Amygdala (tissue), 56 donors: ENCODE measurements at places on chromosomes 7 and 10.
A peak's percentile ranks its signal among the peaks of the same experiment; 100 is the strongest.

DNA sequence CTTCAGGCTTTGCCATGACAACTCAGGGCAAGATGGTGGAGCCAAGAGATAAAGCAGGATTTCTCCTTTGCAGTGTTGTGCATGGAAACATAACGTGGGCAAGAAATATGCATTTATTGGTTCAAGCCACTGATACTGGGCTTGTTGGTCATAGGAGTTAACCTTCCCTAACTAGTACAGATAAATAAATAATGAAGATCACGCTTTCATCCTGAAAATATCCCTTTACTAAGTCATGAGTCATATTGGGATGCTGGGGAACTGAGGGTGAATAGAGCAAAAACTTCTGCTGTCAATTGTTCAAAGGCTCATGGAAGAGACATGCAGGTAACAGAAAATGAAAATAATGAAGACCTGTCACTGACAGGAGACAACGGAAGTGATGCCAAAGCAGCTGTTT is 55.5 kb downstream of the TES start:
- DNase-seq, result no peak

- DNase-seq, result no peak
These were observed 117.2 kb upstream of the GLCCI1 start for GRCh38 chr7:7851381-7851780.

DNA sequence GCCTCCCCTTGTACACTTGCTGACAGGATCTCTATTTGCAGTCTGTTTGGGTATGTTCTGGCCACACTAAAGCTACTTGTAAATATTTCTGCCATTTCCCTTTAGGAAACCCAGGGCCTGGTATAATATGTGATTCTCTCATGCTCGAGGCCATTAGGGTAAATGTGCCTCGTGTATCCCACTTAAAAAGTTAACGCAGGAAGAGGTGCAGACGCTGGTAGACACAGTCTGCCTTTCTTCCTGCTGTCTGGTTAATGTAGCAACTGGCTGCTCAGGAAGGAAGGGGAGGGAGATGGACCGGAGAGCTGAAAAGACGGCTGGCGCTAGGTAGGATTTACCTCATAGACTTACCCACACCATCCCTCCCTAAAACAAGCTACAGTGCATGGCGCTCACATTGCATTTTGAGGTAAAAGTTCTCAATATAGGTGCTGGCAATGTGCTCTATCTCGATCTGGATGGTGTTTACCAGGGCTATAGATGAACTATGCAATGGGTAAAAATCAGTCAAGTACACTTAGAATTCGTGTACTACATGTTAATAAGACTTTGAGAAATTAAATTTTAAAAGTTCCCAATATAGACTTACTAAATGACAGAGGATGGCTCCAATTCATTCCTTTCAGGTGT is 125.9 kb downstream of the JAZF1 start:
- no peak for DNase-seq

- DNase-seq, result no peak
These were observed 26.1 kb downstream of the NOM1 start for GRCh38 chr7:156975620-156976019.

- no peak for DNase-seq
These were observed 130.4 kb upstream of the GHITM start for GRCh38 chr10:84008878-84009277.

DNA sequence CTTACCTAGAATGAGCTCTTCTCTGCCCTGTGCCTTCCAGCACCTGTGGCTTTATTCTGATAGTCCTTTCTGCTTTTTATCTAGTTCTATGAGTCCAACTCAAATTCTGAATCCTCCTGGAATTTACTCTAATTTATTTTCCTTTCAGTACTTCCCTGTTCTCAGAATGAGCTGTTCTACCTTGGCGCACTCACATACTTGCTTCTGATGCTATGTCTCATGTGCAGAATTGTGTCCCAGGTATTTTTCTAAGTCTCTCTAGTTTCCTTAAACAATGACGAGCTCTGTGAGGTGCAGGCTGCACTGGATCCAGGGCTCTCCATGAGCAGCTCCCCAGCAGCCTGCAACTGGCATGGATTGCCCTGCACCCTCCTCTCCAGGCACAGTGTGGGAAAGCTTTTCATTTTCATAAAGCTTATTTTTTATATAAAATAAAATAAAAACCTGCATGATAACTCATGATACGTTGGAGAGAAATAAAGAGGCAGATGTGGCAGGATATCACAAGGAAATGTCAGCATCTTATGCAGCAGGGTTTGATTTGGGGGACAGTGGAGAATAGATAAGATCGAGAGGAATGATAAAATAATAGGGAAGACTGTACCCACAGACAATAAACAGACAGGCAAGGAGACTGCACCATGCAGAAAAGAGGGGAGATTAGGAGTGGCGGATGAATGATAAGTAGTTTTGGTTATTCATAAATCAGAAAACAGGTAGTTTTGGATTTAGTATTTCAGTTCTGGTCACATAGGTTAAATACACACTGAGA is 258.2 kb upstream of the POM121L12 start:
- DNase-seq, result no peak

DNA sequence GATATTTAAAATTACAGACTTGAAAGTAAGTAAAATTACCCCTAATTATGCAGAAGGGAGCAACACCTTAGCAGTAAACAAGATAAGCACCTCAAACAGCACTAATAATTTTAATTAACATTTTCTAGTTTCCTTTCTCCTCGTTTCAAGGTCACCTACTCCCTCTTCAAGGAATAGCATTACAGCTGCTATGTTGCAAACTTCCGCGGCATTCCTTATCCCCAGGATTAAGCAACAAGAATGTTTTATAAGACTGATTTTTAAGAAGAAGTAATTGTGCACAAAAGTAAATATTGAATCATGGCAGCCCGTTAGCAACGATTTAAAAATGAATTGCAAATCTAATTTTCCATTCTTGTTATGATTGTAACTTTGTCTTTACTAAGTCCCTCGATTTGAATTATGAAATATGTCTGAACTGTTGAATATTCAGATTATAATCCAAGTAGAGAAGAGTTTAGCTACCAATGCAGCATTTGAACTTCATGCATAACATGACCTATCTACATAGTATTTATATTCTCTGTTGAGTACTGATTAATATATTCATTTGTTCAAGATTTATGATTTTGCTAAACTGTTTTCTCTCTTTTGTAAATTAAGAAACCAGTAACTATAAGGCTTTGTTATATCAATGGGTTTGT is 593.5 kb upstream of the MGMT start:
- no peak for DNase-seq

GRCh38 chr10:73054286-73054685 is 42.4 kb downstream of the P4HA1 start:
- DNase-seq, result no peak

DNA sequence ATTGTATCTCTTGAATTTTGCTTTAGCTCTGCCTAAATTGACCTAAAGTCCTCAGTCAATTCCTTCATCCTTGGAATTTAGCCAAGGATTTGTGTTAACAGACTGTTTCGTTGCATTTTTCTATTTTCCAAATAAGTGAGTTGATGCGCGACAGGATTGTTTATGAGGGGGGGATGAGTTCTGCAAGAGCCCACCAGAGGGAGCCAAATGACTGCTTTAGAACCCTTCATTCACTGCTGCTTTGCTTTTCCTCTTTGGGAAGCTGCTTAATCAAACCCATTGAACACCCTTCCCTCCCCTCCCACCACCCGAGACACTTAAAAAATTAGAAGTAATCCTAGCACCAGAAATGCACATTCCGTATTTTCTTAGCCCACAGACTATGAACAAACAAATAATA is 33.7 kb upstream of the PTF1A start:
- no peak for DNase-seq

DNA sequence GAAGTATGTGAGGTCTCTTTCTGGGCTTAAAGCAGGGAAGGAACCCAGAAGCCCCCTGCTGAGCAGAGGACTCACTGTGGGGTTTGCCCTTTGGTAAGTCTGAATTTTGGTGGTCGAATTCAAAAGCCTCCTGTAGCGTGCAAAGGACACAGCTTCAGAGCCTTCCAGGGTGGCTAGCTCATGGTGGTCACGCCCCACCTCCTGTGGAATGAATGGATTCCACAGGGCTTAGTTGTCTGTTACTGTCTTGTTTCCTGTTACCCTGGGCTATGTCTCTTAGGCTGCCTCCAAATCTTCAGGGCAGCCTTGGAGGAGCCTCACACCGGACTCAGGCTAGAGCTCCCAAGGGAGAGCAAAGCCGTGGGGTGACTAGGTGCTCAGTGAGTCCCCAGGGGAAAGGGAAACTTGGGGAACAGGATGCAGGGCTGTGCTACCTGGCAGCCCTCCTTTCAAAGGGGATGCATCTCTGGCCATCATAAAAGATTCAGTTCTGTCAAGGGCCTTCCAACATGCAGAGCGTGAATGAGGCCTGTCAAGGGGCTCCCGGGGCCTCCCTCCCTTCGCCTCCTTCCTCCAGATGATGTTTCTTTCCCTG is 211.7 kb downstream of the CCSER2 start:
- no peak for DNase-seq

DNA sequence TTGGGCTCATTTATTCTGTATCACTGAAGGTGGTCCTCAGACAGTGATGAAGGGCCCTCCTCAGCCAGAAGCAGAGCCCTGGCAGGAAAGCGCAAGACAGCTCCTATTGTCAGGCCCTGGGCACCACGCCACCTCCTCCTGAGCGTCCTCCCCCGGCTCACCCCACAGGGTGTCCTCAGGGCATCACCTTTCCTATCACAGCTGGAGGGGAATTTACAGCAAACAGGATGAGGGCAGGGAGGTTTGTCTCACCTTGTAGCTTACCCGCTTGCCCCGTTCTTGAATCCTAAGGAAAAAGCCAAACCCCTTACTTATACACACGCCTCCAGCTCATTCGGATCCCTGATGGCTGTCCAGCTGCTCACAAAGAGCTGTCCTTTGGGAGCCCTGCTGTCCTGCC is 50.2 kb upstream of the LANCL2 start:
- DNase-seq, result no peak

GRCh38 chr10:79384773-79385391 is 37.6 kb downstream of the PPIF start:
- DNase-seq, result no peak

- no peak for DNase-seq
These were observed 244.4 kb upstream of the PPP2R2D start for GRCh38 chr10:131656431-131656841.

GRCh38 chr7:101814991-101815825 is 2.2 kb upstream of the CUX1 start:
- DNase-seq, result peak; percentile 41

GRCh38 chr7:114932991-114933390 is 11.1 kb downstream of the MDFIC start:
- no peak for DNase-seq

DNA sequence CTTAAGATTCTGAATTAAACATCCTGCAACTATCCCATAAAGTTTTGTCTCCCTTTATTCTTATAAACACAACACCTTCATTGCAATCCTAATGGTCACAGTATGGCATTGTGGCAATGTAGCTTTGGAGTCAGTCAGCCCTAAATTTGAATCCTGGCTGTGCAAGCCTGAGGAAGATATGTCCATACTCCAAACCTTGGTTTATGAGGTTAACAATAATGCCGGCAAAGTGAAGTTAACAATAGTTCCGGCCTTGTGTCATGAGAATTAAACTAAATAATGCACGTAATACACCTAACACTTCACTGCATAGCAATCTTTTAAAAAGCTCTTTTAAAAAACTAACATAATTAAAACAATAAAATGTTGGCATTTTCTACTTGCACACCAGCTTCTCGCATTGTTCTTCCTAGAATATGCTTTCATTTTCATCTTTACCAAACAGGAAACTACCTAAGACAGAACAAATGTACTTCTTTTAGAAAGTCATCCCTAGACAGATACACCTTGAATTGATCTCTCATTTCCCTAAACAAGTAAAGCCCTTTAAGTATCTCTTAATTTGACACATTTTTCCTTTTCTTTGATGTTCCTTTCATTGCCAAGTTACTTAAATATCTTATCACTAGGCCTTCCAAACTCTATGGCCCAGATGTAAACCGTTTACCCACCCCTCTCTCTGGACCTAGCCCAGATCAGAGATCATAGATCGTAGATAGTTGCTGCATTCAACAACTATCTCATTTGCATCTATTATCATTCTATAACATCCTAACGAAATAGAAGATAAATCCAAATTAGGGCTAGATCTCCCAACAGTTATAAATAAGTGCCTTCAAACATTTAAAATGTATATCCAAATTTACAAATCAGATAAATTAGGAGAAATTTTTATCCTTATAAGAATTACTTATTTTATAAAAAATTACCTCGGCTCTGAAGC is 66.7 kb downstream of the CREB3L2 start:
- no peak for DNase-seq

DNA sequence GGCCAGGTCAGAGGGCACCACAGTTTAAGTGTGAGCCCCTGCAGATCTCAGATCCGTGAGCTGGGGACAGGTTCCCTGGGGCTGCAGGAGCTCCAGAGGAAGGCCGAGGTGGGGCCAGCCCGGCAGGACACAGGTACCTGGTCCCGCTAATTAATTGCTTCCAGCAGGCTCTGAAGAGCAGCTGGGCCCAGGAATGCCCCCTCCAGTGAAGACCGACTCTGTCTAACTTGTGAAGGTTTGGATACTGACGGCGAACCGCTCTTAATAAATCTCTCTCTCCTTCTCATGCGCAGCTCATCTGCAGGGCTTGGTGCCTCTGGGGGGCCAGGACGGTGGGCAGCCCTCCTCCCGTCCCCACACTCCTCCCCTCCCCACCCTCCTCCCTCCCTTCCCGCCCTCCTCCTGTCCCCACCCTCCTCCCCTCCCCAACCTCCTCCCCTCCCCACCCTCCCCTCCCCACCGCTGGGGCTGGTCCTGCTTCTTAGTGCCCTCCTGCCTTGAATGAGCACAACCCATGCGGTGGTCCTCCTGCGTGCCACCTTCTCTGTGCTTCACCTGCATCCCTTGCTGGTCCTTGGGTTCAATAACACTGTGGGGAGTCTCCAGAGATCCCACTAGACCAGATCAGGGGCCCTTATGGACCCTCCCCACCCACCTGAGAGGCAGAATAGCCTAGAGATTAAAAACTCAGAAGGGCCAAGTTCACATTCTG is 38.3 kb downstream of the PDGFA start:
- no peak for DNase-seq

DNA sequence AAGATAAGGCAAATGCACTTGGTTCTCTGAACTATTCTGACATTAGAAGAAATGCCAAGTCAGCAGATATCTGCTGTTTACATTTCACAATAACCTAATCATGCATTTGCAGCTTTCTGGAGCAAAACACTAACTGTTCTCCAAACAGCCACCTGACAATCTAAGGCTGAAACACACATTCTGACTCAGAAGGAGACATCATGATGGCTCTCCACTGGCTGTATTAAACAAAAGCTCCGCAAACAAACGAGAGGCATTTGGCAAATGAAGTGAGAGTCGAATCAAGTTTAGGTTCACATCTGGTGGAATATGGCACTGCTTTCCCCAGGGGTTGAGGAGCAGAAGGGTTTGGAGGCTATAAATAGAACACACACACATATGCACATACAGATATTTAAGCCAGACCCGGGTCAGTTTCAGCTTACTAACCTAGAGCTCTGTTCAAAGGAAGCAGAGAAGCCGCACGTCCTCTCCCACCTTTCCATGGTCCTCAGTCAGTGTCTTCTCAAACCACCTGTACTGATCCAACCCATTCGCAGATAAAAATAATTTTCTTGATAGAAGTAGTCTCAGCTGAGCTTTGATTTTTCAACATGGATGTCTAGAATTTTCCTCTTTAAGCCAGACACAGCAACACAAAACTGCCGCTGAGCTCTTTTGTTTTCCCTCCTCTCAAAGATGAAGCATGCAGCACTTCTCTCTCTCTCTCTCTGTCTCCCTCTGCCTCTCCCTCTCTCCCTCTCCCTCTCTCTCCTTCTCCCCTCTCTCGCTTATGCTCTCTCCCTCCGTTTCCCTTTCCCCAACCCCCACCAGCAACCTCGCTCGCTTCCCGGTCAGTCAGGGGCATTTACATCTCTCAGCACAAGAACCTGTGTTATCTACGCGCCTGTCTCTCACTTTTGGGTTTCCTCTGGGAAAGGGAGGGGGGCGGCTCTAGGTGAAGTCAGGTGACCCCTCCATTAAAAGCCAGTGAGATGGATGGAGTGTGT is 682.8 kb downstream of the MAGI2 start:
- DNase-seq, result peak; percentile 77
